ENCODE measurements at places on chromosomes 5 and 9. TPM values are rescaled to one million over a fixed set of nuclear protein-coding genes. Genes with fewer than 3 reads are reported as not detected.

Gene DHX29
- 30.1 TPM for total RNA-seq

Gene GCNT4
- 0.07 TPM for total RNA-seq

Gene PCA3
- total RNA-seq = 1.2 TPM

Gene TAS2R1
- not detected for total RNA-seq

Gene OSMR
- total RNA-seq = 14.6 TPM

Gene PCDHB4
- 0.04 TPM for total RNA-seq

Gene PPP3R2
- not detected for total RNA-seq

Gene SLC25A2
- 0.32 TPM for total RNA-seq

Gene NXNL2
- total RNA-seq = not detected

- no peak for DNase-seq
Measured at GRCh38 chr9:133825555-133826218, 87.5 kb upstream of the SARDH start.

DNA sequence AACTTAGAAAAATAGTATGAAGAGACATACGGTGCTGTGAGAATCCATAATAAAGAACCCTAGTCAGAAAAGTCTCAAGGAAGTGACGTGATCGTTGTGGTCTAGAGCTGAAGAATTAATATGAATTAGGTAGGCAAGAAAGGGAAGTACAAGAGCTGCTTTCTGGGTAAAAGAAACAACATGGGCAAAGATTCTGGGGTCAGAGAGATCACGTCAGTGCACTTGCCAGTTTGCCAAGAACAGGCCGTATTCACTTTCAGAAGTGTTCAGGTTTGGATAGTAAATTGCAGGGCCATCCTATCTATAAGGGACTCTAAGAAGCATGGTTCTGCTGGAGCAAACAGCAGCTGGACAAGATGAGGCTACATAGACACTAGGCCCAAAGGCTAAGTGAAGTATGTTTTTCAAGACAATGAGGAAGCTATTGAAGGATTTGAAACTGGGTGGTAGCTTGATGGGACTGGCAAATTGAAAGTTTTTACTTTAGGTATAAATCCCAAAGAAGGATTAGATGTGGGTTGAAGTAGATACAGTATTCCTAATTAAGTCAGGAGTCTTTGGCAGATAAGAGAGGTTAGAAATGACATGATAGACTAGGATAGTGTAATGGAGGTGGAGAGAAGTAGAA lies 4.8 kb upstream of the CHD1 start:
- DNase-seq = no peak

DNA sequence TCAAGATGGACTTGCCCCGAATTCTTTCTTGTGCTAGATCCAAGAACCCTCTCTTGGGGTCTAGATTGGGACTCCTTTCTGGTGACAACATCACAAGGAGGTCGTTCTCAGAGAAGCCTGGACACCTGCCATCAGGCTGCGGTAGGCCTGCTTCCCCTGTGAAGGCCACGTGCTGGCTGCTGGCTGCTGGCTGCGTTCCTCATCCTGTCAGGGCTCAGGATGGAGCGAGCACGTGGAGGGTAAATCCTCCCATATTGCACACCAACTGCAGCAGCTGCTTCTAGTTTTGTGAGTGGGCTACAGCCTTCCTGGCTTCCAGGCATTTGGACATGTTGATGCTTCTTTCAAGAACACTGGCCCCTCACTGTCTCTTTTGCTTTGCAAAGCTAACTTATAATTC lies 95.6 kb downstream of the HSPA4 start:
- no peak for DNase-seq

DNA sequence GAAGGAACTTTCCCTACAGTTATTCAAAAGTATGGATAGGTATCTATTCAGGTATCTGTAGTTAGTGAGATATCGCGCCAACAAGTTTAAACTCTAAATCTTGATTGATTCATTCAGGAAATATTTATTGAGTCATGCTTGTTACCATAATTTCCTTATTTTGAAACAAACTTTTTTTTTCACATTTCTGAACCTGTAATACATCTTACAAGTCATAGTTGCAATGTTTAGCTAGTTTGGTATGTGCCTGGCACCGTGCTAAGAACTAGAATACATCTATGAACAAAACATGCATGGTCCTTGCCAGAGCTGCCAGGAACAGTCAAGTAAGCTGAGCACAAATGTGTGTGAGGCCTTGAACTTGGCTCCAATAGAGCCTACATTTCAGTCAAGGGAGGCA lies 226.4 kb downstream of the PCSK5 start:
- DNase-seq = no peak

DNA sequence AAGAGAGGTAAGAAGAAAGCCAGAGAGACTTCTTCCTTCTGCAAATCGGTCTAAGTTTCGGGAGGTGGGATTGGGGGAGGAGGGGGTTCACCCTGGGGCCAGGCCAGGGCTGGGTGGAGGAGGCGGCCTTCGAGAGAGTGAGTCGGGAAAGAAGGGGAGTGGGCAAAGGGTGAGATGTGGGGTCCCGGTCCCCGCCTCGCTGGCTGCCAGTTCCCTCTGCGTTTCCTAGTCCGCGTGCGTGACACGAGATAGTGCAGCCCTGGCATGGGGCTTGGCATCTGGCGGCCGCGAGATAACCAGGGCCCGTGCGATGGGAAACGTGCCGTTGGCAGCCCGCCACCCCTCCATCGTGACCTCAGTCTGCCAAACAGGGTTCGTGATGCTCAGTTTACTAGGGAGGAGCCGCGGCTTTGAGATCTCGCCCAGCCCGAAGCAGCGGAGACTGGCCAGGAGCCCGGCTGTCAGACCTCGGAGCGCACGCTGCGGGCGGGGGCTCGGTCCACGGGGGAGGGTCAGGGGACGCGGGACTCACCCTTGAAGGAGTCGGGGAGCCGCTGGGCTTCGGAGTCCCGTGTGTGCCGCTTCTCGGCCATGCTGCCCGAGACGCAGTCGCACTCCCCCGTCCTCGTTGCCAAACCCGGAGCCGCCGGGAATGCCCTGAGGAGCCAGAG lies at the start of gene STOM:
Gene STOM, minus strand, starts transcription at position 656 of the 671 bp plus-strand sequence. Its CDS starts 63 bp downstream, at position 593.
- peak; percentile 59 for DNase-seq

- no peak for DNase-seq
Measured at GRCh38 chr5:143561219-143561618, 157.7 kb upstream of the NR3C1 start.

GRCh38 chr5:136631186-136631585 lies 265.8 kb upstream of the TRPC7 start:
- DNase-seq = no peak

DNA sequence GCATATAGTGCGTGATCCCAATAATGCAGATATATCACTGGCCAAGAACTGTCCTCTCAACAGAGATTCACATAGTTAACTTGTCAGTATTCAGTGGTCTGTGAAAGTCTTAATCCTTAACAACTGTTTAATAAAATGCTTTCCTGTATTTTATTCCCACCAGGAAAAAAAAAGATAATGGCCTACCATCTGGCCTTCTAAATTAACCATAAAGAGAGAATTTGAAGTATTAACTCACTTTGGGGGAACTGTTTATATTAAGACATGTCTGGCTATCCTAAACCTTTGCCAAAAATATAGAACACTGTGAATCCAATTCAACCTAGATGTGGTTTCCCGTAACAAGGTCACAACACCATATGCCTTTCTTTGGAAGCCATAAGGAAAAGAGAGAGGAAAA lies 818 bp upstream of the FREM1 start:
- no peak for DNase-seq

DNA sequence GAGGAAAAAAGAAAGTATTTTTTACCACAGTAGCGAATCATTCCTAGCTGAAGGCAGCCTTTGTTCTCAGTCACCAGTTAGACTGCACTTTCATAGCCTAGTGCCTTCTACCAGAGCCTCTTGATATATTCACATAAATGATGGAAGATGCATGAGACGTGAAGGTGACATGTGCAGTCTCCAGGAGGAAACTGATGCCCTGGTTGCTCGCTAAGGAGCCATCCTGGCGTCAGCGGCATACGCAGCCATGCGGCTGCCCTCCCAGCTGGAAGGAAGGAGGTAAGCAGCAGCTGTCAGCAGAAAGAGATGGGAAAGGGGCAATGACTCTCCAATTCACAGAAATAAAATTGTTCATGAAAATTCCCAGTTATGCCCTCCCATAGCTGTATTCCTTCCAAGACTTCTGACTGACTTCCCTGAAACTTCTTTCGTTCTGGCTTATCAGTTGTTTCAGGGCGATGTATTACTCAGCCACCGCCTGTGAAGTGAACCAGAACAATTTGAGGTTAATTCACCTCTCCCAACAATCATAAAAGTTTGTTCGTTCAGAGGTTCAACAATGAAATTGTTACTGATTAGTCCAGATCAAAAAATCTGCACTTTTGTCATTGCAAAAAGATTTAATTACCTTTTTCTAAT lies 331.2 kb downstream of the NR2F1-AS1 start:
- DNase-seq = peak; percentile 41

DNA sequence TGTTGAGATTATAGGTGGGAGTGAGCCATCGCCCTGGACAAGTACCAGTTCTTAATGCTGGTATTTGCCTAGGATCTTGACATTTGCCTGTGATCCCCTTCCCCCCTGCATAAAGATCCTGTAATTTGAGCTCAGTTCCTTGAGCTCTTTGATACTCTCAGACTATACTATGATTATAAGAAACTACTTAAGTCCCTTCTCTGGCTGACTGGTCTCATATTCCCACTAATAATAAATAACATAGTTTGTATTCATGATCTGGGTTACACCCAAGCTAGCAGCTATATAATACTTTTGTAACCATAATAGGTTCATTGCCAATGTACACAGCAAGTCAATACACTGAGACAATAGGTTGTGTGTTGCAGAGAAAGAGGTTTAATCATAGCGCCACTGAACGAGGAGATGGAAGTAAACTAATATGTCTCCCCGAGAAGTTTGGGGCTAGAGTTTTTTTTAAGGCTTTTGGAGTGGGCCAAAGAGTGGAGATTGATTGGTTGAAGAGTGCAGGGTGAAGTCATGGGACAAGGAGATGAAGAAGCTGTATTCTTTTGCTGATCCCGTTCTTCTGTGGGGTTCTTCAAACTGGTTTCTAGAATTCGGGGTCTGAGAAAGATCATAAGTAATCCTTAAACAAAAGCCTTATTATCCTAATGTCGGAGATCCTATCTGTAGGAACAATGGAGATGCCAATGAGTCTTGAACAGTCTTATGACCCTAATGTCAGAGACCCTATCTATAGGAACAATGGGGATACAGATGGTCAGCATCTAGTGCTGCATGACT lies 20.7 kb upstream of the SHOC1 start:
- no peak for DNase-seq

GRCh38 chr9:129459547-129460322 lies 161.2 kb downstream of the C9orf50 start:
- no peak for DNase-seq

GRCh38 chr5:14006823-14007520 lies 62.5 kb upstream of the DNAH5 start:
- no peak for DNase-seq

DNA sequence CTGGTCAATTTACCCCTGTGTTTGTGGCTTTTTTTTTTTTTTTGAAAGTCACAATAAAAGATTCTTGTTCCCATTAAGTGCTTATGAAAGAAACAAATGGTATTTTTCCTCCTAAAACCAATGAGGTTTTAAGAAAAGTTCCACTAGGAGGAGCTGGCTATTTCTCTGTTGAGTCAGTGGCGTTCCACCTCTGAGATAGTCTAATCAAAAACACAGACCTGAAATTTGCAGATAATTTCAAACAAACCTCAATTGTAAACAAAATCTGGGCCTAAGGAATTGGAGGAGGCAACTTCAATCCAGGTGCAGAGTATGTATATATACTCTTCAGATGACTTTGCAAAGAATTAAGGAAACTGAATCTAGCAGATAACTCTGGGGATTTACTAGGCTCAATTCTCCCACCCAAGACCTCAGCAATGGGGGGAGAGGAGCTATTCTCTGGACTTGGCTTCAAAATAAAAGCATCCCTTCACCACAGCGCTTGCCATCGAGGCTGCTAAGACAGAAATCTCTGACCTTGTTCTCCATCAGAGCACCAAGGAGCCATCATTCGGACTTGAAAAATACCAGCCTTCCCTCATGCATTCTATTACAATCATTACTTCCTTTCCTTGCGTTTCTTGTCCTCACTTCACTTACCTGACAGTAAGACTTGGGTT lies 52.4 kb downstream of the FANCC start:
- DNase-seq = no peak

DNA sequence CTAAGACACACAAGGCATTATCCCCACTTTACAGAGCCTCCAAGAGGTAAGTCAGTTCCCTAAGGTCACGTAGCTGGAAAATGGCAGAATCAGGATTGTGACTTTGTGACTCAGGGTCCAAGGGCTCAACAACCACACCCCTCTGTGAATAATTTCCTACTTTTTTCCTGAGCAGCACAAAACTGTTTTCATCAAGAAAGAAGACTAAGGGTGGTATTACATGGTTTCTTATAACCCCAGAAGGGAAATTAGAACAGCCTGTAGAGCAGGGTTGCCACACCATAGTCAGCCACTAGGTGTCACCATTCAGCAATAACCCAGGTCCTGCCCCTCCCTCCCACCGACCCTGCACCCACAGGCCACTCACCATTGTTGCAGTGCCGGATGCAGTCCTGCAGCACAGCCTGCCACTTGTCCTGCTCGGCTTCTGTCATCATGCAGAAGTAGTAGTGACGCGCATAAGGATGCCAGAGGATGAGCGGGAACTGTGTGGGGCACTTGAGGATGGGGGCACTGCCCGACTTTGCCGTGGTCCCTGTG lies 72.1 kb downstream of the LRSAM1 start:
- DNase-seq = no peak

DNA sequence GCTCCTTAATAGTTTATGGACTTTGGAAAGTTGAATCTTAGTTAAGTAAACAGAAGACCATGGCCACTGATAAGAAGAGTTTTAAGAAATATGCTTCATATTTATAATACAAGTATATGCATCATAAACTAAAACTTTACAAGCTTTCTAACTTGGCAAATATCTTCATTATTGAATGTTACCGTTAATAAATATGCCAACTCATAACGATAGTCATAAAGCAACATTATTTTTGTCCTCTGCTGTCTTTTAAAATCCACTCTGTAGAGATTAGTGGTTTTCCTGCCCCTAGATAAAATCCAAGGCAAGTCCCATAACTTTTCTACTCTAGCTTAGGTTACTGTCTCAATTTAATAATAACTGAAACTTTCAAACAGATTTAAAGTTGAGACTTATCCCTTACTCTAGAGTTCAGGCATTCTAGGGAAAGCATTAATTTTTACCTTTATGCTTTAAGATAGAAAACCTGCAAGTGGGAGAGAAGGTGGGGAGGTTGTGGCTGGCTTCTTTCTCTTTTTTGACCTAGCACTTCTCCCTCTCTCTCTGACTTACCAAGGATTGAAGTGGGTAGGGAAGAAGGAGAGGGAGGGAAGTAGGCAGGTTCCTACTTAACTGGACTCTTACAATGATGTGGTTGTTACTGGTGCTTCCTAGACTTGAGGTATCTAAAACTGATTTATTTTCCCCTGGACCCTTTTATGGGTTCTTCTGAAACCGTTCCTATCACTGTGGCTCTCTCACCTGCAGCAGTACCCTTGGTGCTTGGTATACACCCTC lies 29.6 kb downstream of the RNF145 start:
- no peak for DNase-seq

- no peak for DNase-seq
Measured at GRCh38 chr5:95217881-95218280, 67.0 kb downstream of the MCTP1 start.

DNA sequence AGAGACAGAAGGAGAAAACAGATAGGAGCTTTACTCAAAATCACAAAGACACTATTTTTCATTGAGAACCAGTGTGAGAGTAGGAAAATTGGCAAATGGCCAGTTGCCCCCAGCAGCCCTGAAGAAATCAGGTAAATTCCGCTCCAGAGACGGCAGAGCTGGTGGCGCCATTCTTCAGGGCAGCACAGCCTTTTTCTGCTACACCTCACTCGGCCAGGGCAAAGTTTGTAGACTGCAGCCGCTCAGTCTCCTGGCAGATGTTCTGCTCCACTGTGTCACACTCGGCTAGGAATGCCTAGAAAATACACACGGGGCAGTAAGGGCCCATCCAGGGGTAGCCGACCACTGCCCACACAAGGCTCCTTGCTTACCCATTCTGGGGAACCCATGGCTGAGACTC lies 9.5 kb downstream of the BAG1 start:
- no peak for DNase-seq

All from pulmonary artery endothelial cell (primary cell).